Fibroblast of upper back skin (primary cell): ENCODE measurements at places on chromosomes 5 and 9.

DNA sequence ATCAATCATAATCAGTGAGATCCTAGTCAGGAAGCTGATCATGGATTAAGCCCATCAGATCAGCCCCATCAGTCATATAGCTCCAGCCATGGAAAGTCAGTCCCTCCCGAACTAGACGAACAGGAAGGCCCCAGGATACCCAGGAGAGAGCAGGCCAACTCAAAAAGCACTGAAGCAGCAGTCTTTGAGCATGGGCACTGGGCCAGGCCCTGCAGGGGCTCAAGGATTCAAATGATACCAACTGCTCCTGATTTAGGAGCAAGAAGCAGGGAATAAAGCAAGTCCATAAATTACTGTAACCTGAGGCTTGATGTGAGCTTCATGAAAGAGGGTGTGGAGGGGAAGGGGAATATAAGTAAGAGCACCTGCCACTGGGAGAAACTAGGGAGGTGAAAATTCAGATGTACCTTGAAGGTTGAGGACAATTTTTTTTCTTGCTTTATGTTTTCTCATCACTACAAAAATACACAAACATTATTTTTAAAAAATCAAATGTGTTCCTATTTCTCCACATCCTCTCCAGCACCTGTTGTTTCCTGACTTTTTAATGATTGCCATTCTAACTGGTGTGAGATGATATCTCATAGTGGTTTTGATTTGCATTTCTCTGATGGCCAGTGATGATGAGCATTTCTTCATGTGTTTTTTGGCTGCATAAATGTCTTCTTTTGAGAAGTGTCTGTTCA, 115.2 kb downstream of the SIL1 start:
- no peak for DNase-seq

GRCh38 chr5:43780586-43780985, 177.6 kb downstream of the NNT start:
- peak; percentile 62 for DNase-seq

- DNase-seq, result no peak
Measured at GRCh38 chr5:82862261-82862660, 214.9 kb downstream of the TMEM167A start.

DNA sequence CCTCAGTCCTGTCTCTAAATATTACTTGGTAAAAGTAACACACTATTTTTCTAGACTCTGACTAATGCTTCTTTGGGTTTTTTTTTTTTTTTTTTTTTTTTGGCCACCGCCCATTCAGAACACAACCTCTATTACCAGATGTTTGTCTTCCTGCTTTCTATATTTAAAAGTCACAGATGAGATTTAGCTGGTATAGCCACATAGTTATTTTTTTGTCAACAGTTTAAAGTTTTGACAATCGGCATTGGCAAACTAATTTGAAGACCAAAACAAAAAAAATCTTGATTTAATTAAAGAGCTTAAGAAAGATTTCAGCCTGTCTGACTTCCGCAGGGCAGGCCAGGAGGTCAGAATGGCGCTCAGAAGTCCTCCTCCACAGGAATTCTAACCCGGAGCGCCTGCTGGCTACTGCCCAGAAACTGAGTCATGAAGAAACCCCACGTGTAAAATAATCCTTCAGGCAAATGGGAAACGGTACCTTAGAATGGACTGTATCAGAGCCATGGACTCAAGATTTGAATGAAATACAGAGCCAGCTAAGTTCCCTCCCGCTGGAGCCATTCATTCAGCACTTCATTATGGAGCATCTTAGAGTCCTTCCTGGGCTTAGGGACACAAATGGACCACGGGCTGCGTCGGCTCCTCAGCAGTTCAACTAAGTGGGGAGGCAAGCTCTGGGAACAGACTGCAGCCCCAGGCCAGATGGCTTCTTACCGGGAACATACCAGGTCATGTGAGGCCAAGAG, 55.6 kb downstream of the PTPDC1 start:
- peak; percentile 99 for DNase-seq

- DNase-seq, result peak; percentile 1
Measured at GRCh38 chr9:119044806-119045205, 324.4 kb downstream of the BRINP1 start.

DNA sequence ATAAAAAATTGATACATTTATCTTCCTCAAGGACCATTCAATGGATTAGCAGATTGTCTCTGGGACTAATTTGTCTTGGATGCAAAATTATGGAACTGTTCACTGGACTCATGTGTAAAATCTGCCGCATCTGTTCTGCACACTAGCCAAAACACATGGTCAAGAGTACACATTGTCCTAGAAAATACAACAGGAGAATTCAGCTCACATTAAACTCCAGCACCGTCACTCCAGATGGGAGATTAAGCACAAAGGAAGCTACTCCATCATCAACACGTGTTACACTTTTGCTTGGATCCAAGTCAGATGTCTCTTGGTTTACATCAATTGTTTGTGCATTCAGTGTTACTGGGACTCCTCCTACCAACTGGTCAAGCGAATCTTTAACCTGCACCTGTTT, 28.8 kb downstream of the C5 start:
- DNase-seq, result no peak

- no peak for DNase-seq
Measured at GRCh38 chr5:131396015-131396414, 132.2 kb downstream of the CDC42SE2 start.

GRCh38 chr9:28059192-28059591, 485.9 kb upstream of the C9orf72 start:
- peak; percentile 18 for DNase-seq

DNA sequence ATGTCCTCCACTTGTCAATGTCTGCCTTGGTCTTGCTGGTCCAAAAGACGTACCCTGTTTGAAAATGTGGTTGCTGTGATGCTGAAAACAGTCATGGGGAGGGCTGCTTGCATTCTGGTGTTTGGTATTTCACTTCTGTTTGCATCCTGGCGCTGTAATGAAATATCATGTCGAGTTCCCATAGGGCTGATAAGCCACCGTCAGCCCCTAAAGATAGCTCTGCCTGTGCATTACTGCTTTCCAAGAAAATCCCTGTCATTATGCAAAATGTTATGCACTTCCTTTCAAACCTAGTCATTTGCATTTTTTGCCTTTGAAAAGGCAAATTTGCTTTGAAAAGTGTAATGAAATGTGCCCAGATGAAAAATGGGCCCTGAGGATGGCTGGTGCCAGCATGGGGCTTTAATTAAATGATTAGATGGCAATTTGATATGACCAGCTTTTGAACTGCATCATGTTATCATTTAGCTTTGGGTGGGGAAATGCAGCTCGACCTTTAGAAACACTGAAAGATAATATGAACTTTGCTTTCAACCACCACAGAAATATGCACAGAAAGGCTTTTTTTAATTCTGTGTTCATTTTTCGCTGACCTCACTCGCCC, 374.4 kb upstream of the SGCD start:
- no peak for DNase-seq

DNA sequence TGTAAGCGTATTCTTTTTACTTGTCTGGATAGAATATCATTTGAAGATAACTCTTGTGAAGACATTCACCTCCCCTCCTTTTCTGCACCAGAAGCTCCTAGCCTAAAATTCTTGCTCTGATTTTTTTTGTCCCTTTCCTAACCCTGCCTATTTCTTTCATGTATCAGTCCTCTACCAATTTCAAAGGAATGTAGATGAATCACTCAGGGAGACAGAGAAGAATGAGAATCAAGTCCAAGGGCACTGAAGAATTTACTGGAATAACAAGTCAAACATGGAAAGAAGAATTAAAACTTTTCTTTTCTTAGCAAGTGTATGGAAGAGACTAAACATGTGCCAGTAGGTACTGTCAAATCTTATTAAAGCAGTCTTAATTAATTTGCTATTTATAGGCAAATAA, 618.7 kb downstream of the DNAH5 start:
- peak; percentile 33 for DNase-seq

DNA sequence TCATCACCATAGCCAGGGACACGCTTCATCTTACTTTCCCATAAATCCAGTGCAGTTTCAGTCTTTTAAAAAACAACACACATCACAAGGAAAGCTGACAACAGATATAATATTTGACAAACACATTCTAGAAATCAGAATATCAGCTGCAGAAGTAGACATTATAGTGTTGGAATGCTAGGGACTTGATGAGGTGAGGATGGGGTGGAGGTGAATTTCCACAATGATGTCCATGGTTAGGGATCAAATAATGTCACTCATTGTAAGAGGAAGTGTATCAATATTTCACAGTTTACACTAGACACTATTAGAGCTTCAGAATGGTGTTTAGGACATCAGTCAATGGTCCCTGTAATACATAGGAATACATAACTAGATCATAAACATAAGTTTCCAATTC, 7.0 kb downstream of the FST start:
- no peak for DNase-seq

- no peak for DNase-seq
Measured at GRCh38 chr5:174404848-174405247, 319.5 kb upstream of the MSX2 start.

GRCh38 chr5:143275512-143276363, 127.7 kb downstream of the NR3C1 start:
- no peak for DNase-seq

DNA sequence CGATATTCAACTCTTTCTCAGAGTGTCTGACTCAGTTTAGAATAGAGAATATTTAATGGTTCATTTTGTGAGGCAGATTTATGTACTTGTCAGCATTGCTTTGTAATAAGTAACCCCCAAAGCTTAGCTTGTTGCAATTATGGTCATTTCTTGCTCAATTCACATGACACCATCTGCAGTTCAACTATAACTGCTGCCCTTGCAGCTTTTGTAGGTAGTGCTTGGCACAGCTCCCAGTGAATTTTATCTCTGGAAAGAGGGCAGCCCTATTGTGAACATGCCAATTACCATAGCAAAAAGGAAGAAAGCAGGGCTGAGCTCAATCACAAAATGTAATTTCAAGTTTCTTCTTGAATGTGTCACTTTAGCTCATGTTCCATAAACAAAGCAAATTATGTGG, 1587.7 kb upstream of the ACO1 start:
- DNase-seq, result no peak

GRCh38 chr5:170749911-170750431, 33.6 kb upstream of the GABRP start:
- no peak for DNase-seq

GRCh38 chr9:112020680-112021596, 124.3 kb downstream of the UGCG start:
- peak; percentile 68 for DNase-seq

DNA sequence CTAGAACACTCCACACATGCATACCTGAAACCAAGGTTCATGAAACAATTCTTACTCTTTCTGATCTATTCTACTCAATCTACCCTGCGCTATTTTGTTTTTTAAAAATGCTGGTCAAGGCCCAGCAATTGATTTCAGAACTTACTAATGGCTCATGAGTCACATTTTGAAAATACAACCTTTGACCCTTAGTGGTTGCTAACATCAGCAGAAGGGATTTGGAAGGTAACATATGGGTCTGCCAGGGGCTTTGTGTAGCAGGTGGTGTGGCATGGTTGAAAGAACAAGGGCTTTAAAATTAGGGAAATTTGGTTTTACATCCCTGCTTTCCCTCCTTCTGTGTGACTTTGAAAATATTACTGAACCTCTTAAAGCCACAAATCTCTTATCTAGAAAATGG, 101.4 kb downstream of the ATG10 start:
- DNase-seq, result peak; percentile 8

DNA sequence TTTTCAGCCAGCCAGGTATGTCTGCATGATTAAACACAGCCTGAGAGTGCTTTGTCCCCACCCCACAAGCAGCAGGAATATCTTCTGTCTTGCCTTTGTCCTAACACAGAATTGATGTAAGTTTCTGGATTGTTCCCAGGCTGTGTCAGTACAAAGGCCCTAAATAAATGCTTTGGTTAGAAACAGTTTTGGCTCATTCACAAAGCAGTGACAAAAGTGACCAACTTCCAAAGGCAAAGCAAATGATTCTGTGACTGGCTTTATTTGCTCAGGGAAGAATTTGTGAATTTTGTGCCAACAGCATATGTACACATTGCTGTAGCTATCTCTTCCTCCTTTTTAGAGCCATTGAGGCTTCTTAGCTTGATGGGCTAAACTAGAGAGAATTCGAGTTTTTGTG, 133.7 kb downstream of the PLPPR1 start:
- DNase-seq, result no peak

GRCh38 chr5:10469253-10470050, 27.8 kb downstream of the ROPN1L start:
- DNase-seq, result peak; percentile 87
